ENCODE measurements at places on chromosomes 2 and 18. TPM values are rescaled to one million over a fixed set of nuclear protein-coding genes. Genes with fewer than 3 reads are reported as not detected.

The SCN9A gene
- 3.7 TPM for total RNA-seq

The RNF144A gene
- total RNA-seq: 8.9 TPM

The TTN gene
- 0.05 TPM for total RNA-seq

The CPLX4 gene
- total RNA-seq: not detected

The KLHL14 gene
- not detected for total RNA-seq

The SPP2 gene
- total RNA-seq: not detected

The STRN gene
- total RNA-seq: 16.6 TPM

The DCTN1 gene
- 141 TPM for total RNA-seq

The PCARE gene
- total RNA-seq: not detected

The MC4R gene
- not detected for total RNA-seq

The HOXD13 gene
- 0.18 TPM for total RNA-seq

The HTR2B gene
- total RNA-seq: 0.03 TPM

The DOK6 gene
- total RNA-seq: not detected

The FOXD4L1 gene
- 0.35 TPM for total RNA-seq

The ST8SIA3 gene
- total RNA-seq: not detected

The GLI2 gene
- total RNA-seq: 16.8 TPM

The SERPINB10 gene
- not detected for total RNA-seq

The LCT gene
- total RNA-seq: 0.03 TPM

The SAG gene
- not detected for total RNA-seq

The ZNG1B gene
- total RNA-seq: 43.3 TPM

The DTNA gene
- 0.35 TPM for total RNA-seq

The COL4A4 gene
- 2.0 TPM for total RNA-seq

The TANC1 gene
- total RNA-seq: 7.9 TPM

The NEUROD1 gene
- total RNA-seq: not detected

The DSG1 gene
- total RNA-seq: not detected

The YES1 gene
- 29.5 TPM for total RNA-seq

The IKZF2 gene
- 0.29 TPM for total RNA-seq

The XRCC5 gene
- 156 TPM for total RNA-seq

The STPG4 gene
- not detected for total RNA-seq

The DNAJC5G gene
- total RNA-seq: not detected

The NLRC4 gene
- 0.11 TPM for total RNA-seq

The C2orf74 gene
- total RNA-seq: 17.2 TPM

The RFX8 gene
- not detected for total RNA-seq

The LONRF2 gene
- total RNA-seq: 1.7 TPM

The ESCO1 gene
- 8.1 TPM for total RNA-seq

The ANKRD62 gene
- total RNA-seq: not detected

The PSD4 gene
- 12.6 TPM for total RNA-seq

The PLEK gene
- not detected for total RNA-seq

The CNPPD1 gene
- total RNA-seq: 48.7 TPM

The ALK gene
- total RNA-seq: not detected

The AFF3 gene
- 0.02 TPM for total RNA-seq

The TXNDC2 gene
- 0.06 TPM for total RNA-seq

The GPR17 gene
- total RNA-seq: not detected

The KIF1A gene
- 0.71 TPM for total RNA-seq

The MALL gene
- total RNA-seq: 148 TPM

The ALPG gene
- total RNA-seq: 0.42 TPM

The ADCYAP1 gene
- total RNA-seq: not detected

The TPRKB gene
- 70.9 TPM for total RNA-seq

The CYP27A1 gene
- total RNA-seq: 0.13 TPM

The GATA6 gene
- 1.8 TPM for total RNA-seq

The NOSTRIN gene
- 1.2 TPM for total RNA-seq

The ARL5A gene
- 20.4 TPM for total RNA-seq

The TFCP2L1 gene
- 29.7 TPM for total RNA-seq

The RTKN gene
- total RNA-seq: 22.4 TPM

The CCDC121 gene
- total RNA-seq: 3.4 TPM

The STON1 gene
- 0.39 TPM for total RNA-seq

The PDCD1 gene
- 0.02 TPM for total RNA-seq

The CCDC68 gene
- 4.8 TPM for total RNA-seq
